ENCODE measurements at places on chromosomes 16 and 17.
A peak's percentile ranks its signal among the peaks of the same experiment; 100 is the strongest.

DNA sequence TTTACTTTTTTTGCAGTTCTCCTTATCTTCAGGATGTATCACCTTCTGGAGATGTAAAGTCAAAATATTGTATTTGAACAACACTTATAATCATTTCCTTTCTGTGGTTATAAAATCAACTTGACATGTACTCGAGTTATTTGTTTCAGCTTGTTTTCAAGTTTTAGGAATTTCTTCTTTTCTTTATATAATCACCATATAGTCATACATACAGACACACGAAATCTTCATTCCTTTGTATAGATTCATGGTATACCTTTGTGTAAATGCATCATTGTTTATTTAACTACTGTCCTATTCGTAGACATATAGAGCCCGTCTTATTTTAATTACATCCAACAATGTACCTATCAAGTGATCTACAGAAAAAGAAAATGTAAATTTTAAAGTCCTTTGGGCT is 40.1 kb downstream of the CMC2 start:
- no peak for DNase-seq

DNA sequence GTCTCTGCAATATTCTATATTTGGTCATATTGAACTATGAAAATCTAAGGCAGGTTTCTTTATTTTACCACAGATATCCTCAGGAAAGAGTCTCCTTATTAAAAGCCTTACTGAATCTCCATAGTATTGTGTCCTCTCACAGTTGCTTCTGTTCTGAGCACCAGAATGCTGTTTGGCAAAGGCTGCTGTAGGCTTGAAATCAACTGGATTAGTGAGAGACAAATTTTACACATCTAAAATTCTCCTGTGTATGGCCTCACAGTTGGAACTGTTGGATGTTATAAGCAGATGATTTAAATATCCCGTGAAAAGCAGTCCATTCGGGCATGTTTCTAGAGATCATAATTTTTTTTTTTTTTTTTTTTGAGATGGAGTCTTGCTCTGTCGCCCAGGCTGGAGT is 9.5 kb downstream of the CLTC start:
- no peak for DNase-seq

DNA sequence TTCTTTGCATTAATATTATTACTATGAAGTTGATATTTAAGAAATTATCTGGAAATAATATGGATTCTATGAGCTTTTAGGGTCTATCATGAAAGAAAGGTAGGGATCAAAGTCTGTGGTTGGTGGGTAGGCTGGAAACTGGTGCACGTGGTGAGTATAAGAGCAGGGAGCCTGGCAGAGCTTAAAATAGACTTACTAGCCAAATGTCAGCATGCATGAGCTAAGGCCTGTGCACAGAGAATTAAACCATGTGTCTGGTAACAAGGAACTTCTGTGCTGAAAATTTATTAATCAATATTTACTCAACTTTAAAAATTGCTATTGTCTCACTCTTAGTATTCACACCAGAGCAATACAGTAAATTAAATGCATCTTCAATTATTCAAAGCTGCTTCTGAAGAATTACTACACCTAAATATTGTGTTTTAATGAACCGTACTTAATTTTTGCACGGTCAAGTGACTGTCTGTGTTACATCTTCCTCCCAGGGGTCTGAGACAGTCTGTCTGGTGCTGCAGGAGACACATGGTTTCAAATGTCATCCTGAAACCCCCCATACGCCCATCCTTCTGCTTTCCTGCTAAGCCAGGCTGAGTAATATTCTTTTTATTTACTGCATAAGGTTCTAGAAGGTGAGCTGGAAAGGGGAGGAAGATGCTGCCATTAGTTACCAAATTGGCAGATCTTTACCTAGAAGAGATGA is 161.0 kb upstream of the NLRP1 start:
- DNase-seq = no peak

DNA sequence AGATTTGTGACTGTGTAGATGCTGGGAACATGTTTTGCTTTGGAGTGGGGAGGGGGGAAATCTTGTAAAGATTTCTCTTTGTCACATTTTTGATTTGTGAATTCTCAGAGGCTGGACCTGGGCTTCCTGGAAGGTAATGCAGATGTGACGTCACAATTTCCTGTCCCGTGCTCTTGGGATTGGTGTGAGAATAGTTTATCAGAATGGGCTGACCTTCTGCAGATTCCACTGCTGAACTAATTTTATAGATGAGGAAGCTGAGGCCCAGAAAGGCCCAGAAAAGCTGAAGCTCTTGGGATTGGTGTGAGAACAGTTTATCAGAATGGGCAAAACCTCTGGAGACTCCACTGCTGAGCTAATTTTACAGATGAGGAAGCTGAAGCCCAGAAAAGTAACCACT is 34.0 kb downstream of the HS3ST3B1 start:
- no peak for DNase-seq

- peak; percentile 2 for DNase-seq
Measured at GRCh38 chr17:62807812-62808575, at the start of gene MARCHF10. TSS of gene MARCHF10 (minus strand) at chr17:62808314. CDS start at chr17:62801735, 6,579 bp downstream.

DNA sequence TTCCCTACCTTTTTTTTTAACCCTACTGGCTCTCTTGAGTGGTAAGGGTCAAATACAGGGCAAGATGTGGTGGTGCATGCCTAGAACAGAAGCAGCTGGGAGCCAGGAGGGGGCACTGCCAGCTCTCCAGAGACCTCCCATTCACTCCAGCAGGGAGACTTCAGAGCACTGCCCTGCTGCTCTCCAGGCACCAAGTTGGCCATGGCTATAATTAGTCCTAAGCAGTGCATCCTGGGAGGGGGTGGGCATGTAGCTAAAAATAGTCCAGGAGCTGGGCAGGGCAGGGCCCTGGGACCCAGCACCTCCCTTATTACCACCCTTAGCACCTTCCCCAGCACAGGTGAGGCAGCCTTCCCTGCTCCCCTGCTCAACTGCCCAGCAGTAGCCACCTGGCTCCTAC is 3.5 kb downstream of the CORO6 start:
- peak; percentile 27 for DNase-seq

- no peak for DNase-seq
Measured at GRCh38 chr17:79043931-79044320, 20.0 kb downstream of the C1QTNF1 start.

DNA sequence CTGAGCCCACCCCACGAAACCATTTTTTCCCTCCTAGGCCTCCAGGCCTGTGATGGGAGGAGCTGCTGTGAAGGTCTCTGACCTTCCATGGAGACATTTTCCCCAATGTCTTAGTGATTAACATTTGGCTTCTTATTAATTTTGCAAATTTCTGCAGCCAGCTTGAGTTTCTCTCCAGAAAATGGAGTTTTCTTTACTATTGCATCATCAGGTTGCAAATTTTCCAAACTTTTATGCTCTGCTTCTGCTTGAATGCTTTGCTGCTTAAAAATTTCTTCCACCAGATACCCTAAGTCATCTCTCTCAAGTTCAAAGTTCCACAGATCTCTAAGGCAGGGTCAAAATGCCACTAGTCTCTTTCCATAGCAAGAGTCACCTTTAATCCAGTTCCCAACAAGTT is 12.9 kb upstream of the MYH4 start:
- no peak for DNase-seq

- DNase-seq = no peak
Measured at GRCh38 chr16:87538160-87538559, 45.3 kb upstream of the ZCCHC14 start.

GRCh38 chr17:78883533-78884131 is 19.4 kb downstream of the CEP295NL start:
- no peak for DNase-seq

DNA sequence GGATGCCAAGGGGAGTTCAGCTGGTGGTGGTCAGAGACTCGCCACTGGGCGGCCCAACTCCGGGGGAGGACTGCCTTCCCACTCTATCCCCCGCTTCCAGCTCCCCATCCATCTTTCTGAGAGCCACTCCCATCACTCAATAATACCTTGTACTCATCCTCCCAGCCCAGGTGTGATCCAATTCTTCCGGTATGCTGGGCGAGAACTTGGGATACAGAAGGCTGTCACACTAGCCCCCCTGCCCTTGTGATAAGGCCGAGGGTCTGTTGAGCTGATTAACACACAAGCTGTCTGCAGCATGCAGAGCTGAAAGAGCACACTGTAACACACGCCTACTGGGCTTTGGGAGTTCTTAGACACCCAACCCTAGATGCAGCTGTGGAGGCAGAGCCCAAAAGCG is 460.4 kb upstream of the EEF2KMT start:
- no peak for DNase-seq

DNA sequence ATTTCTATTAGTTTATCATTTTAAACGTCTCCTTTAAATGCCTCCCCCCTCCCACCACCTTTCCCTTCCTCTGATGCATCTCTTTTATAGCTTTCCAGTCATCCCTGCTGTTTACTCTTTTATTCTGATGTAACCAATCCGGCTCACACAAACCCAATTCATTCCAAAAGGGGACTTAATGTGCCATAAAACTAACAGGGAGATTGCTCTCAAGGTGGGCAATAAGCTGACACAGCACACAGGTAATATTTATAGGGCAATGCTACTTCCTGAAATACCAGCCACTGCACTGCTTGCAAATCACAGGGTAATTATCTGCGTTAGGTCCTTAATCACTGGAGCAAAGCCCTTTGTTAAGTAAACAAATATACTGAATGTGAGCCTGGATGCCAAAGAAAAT is 23.3 kb upstream of the CA10 start:
- no peak for DNase-seq

GRCh38 chr17:76268991-76269981 is 4.1 kb downstream of the UBALD2 start:
- no peak for DNase-seq

GRCh38 chr16:58040945-58041627 is 15.5 kb downstream of the MMP15 start:
- DNase-seq = no peak

DNA sequence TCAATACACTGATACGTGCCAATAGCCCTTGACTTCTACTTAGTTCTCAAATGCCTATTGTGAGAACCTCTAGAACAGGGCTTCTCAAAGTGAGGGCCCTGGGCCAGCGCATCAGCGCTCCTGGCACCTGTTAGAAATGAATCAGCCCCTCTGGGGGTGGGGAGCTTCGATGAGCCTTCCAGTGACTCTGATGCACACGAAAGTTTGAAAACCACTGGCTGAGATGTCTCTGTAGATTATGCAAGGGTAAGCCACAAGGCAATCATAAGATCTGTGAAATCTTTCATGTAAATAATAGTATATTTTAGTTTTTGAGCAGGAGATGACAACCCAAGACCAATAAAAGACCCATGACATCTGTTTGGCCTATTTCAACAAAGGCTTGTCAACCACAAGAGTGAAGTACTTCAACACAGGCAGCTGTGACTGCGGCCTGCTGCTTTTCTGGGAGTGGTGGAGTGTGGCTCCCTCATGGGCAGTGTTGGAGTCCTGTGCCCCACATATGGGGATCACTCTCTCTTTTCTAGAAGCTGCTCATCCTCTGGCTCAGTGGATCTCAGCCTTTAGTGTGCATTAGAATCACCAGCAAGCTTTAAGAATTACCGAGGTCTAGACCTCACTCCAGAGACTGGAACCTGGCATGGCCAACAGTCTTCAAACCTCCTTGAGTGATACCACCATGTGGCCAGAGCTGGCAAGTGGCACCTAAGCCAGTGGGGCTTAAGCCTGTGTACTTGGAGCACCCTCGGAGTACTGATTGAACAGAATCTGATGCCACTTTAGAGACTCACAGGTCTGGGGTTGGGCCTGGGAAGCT is 5.8 kb downstream of the MTHFSD start:
- peak; percentile 43 for DNase-seq

GRCh38 chr16:83603723-83604570 is 203.8 kb upstream of the HSBP1 start:
- no peak for DNase-seq

DNA sequence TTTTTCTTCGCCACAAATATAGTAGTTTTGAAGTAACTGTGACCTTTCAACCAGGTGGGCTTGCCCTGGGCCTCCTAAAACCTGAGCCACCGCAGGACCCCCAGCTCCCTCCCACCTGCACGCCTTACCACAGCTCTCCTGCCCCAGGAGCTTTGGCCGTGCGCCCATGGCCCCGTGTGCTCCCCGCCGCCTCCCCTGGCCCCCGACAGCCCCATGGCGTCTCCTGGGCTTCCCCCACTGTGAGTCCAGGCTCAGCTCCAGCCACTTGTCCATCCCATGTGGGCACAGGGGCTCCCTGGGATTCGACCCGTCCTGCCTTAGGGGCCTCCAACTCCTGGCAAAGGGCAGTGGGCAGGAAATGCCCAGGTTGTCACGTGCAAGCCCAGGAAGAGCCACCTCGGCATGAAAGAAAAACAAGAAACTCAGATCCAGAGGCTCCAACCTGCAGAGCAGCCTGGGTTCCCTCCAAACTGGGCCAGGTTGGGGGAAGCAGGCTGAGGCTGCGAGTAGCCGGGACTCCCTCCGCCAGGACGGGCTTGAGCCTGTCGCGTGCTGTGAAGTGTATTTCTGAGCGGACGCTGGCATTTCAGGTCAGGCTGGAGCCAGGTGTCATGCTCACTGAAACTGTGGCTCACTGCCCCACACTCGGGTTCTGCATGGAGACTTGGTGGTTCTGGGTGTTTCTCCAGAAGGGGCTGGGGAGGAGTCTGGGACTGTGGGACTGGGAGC is 5.8 kb downstream of the LGALS3BP start:
- DNase-seq = no peak

DNA sequence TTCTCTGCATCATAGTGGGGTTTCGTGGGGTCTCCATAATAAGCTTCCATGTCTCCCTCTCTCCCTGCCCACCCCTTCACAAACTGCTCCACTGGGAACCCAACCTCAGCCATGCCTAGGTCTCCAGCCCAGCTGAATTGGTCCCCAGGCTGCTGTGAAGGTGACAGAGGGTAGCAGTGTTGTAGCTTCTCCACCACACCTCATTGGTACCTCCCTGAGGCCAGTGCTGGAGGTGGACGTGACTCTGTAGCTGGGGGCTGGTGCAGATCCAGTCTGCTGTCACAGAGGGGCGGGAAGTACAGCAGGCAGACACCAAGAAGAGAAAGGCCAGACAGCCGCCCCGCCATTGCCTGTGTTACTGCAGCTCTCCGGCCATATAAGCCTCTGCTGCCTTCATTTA is 82.1 kb downstream of the OR1D5 start:
- no peak for DNase-seq

- no peak for DNase-seq
Measured at GRCh38 chr16:88560714-88561484, 9.3 kb upstream of the ZC3H18 start.

DNA sequence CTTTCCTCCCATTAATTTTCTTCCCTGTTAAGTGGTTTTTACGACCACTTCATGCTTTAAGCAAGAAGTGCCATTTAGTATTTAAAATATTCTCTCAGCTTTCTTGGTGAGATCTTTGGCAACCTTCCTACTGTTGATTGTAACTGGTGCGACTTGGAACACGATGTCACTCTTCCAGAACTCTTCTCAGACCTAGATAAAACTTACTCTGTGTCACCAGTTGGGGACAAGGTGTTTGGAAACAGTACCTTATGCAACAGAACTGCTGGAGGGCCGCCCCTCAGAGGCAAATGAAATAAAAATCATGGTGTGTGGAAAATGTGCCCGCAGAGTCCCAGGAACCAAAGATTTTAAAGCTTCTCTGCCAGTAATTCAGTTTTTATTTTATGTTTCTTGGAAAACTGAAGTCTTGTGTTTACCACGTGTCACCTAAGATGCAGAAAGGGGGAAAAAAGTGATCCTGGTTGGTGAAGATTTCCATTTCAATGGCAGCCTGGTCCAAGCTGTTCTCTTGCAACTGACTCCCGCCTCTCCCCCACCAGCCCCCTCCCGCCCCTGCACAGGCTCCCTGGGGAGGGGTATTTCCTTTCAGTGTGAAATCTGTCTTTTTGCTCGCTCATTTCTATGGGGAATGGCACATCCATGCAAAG is 7.2 kb upstream of the HSD11B2 start:
- no peak for DNase-seq

Data from stimulated activated CD4-positive, alpha-beta T cell treated with anti-CD3 and anti-CD28 coated beads, Interleukin-1b, Interleukin-23, amount 100 ng/mL, for 48 hours (primary cell).